ENCODE measurements at places on chromosomes 13 and 19. TPM values are rescaled to one million over a fixed set of nuclear protein-coding genes. Genes with fewer than 3 reads are reported as not detected.

Gene OCEL1
- total RNA-seq, result 14.1 TPM

Gene SHISA7
- total RNA-seq, result not detected

Gene CYP4F2
- not detected for total RNA-seq

DNA sequence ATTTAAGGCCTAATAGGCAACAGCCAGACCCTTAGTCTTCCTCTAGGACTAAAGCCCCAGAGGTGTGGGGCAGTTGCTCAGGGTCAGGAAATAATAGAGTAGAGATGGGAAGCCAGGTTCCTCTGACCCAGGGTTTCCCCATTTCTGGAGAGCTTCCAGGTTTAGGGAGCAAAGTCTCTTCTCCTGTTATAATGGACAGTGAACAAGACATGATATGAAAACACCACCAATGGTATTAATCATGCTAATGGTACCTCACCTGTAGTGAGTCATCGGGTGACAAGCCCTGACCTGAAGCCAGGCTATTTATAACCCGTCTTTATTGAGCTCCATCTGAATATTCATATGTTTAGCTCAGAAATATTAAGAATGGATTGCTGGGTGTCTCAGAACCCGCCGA, 24.6 kb downstream of the BICRA start:
- ATAC-seq, result no peak

DNA sequence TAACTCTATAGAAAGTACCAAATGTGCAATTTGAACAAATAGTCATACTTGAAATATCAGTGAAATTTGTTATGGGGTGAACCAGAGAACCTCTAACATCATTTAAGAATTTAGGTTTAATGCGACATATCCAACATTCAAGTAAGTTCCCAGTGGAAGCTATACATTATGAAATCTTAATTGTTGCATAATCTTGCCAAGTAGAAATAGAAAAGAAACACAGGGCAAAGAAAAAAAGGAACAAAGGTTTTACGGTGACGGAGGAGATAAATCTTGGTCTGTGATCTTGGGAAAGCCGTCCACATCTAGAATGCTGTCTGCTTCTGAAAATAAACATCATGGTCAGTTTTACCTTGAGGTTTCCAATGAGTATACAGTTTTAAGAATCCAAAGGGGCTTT, 445.7 kb downstream of the RFC3 start:
- no peak for ATAC-seq

DNA sequence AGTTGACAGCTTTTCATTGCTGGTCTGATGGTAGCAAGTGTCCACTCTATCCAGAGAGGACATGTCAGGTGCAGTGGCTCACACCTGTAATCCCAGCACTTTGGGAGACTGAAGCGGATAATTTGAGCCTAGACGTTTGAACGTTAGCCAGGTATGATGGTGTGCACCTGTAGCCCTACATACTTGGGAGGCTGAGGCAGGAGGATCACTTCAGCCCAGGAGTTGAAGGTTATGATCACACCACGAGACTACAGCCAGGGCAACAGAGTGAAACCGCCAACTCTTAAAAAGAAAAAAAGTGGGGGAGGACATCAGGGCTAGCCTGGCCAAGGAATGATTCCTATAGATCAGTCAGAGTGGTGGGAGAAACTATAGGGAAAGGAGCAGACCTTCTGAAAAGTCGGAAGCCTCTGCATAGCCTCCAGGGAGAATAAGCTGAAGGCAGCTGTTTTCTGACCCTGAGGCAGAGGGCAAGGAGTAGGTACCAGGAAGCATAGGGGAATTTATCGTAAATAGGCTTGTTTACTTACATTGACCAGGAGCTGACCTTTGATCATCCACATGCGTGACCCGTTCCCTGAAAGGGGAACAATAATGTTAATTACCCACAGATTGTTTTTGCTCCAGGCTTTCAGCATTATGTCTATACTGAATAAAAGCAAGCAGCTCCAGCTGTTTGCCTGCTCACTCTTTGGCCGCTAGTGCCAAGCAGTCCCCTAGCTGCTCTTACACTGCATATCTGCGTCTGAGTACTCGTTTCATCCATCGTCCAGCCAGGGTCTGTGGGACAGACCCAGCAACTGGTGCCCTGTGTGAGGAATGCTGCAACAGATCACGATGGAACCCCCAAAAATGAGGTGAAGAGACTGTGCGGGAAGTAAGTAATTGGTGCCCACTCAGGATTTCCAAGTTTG, 161.6 kb downstream of the RNF17 start:
- ATAC-seq, result no peak
